ENCODE measurements at places on chromosomes 12 and 14.

GRCh38 chr12:122874081-122874480, 21.8 kb downstream of the VPS37B start:
- no peak for DNase-seq

DNA sequence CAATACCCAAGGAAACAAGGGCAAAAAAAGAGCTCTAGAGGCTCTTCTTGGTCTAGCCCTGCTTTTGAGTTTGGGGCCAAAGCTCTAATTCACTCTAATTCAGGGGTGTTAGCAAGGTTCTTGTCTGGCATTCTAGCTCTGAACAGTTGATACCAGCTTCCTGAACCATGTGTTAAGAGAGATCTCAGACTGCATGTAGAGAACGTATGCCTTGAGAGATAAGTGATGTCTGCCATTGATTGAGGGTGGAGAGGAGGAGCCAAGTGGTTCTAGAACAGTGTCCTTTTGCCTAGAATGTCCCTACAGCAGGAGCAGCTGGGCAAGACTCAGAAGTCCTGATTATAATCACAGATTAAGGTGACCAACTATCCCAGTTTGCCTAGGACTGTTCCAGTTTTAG, 18.2 kb upstream of the POC1B start:
- no peak for DNase-seq

DNA sequence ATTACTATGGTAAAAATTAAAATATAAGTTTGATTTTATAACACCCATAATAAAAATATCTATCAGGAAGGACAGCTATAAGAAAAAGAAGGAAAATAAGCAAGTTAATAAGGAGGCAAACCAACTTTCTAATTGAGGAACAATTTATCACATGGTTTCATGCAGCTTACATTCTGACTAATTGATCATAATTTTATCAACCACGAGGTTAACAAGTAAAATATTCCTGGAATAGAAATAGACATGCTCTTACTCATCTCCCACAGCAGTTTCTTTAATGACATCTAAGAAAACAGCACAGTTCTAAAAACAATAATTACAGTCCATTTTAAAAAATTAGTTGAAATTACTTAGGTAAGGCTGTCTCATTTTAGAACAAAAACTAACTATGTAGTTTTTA, 130.8 kb upstream of the KRR1 start:
- no peak for DNase-seq

GRCh38 chr12:108815875-108816594, 41.3 kb downstream of the SSH1 start:
- no peak for DNase-seq

GRCh38 chr14:105474483-105475268, at the start of gene CRIP2:
TSS of gene CRIP2 (plus strand) at chr14:105474821. CDS start at chr14:105474863, 42 bp downstream.
- DNase-seq = no peak

DNA sequence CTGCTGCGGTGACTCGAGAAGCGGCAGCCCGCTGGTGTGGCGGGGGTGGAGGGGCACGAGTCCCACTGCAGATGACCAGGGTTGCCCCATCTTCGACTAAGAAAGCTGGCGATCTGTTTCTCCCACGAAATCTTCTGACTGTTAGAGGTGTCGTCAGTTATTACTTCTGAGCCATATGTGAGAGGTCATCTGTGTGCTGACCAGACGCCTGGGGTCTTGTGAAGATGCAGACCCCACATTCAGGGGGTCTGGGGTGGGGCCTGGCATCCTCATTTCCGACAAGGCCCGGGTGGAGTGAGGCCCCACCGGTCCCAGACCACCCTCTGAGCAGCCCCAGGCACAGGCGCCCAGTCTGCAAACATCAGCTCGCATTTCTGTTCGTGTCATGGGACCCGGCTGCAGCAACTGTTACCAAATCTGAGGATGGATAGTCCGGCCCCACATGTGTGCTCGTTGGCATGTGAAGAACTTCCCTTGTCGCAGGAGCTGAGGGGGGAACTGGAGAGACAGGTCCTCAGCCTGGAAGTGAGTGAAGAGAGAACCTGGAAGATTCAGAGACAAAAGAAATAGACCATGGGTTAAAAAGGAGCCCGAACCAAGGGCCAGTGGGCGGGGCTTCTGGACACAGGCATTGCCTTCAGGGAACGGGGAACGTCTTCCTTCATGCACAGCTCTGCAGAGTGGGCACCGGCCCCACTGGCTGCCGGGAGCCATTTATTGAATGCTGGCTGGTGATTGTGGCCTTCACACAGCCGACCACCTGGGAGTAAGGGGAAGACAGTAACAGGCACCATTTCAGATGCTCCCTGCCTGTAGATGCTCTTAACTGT, 135.2 kb downstream of the ADGRD1 start:
- DNase-seq = no peak

- peak; percentile 63 for DNase-seq
Measured at GRCh38 chr12:56687223-56688128, 608 bp downstream of the PTGES3 start.

DNA sequence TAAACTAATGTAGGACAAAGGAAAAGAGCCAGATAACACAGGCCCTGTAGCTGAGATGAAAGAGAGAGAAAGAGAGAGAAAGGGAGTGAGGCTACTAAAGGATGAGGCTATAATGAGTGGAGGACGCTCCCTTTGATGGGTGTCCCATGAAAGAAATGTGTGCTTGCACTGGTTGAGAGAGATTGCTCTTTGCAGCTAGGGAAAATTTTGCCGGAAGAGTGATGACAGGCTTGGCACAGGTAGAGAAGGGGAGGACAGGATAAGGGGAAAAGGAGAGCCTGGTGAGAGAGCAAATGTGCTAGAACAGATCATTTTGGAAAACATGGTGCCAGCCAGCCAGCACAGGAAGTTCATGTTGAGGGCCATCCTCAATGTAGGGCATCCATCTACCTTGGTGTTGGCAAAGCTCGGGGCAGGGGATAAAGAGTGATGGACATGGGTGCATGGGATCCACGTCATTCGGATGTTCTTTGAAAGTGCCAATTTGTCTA, 248.6 kb downstream of the BTG1 start:
- no peak for DNase-seq

Data from C1 segment of cervical spinal cord (tissue), 14 donors.